Cortex of kidney (tissue), 1 donor: ENCODE measurements at places on chromosomes 1 and 21.

DNA sequence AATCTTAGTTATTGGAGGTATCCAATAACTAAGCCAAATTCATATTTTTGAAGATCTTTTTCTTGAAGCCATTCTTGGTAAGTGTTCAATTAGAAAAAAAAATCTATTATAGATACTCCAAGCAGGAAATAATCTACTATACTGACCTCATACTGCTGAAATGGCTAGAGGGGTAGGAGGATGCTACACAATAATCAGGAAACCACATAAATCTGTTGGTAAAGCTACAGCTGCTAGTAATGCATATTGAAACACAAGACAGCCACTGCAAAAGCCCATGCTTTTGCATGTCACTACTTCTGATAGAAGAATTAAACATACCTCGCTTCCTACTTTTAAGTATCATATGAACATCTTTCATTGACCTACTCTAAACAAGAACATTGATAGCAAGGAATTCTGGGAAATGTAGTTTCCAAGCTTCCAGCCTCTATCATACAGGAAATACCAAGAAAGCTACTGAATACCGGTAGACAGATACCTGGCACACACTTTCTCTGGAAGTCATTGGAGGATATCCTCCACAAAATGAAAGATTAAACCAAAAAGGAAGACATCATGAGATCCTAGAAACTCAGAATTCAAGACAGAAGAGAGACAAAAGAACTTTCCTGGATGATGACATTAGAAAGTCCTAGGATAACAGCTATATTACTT lies 103.0 kb upstream of the VAV3 start:
- DNase-seq: no peak

GRCh38 chr1:204746838-204747442 lies 61.4 kb upstream of the LRRN2 start:
- no peak for DNase-seq

- no peak for DNase-seq
Observed at GRCh38 chr1:85975912-85976371, 180.6 kb downstream of the COL24A1 start.

DNA sequence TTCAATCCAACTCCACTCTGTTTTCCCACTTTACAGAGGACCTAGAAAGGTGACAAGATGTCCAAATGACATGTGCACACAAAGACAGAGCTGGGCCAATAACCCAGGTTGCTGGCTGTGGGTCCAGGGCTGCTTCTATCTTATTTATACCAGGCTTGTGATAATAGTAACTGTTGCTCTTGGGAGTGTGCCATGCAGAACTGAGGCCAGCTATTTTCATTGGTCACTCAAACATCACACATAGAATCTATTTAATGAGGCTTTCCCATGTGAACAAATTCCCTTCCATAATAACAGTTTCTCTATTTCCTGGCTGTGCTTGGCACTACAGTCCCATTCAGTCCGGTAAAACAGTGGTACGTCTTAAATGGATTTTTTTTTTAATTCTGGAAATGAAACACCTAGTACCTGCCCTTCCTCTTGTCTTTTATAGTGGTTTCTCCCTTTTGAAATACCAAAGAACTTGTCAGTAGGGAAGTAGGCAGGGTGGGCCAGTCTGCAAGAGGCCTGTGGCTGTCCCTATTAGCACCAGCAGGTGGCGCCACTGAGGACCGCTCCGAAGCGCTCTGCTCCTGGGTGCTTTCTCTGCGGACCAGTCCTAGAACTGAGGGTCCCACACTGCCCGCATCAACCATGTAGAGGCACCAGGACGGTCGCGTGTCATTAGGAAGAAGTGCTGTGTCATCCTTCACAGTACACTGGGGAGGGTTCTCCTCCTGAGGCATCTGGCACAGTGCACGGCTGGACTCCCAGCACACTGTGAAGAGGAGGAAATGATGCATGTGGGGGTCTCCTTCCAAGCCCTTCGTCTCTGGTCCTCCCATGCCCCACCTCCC lies 52.1 kb downstream of the GPR161 start:
- no peak for DNase-seq

DNA sequence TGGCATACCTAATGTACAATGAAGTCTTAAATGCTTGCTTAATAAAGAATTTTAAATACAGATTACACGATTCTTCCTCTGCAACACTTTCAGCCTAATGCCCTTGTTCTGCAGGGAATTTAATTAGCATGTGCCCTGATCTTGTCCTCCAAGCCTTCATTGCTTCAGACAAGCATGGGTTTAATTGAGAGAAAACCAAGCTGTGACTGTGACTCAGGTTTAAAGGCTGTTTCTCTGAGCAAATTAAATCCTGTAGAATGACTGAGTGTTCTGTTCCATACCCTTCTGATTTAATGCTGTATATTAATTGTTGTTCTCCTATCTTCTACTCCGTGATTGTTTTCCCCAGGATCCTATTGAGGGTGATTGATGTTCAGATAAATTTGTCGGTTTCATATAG lies 269.0 kb upstream of the PRMT6 start:
- no peak for DNase-seq

- no peak for DNase-seq
Observed at GRCh38 chr1:187842406-187843165, 1013.8 kb downstream of the PLA2G4A start.
